ENCODE measurements at places on chromosomes 2 and 18. TPM values are rescaled to one million over a fixed set of nuclear protein-coding genes. Genes with fewer than 3 reads are reported as not detected.

The CFC1 gene
- not detected for total RNA-seq

GRCh38 chr2:210617732-210618330, 61.4 kb downstream of the CPS1 start:
- no peak for DNase-seq

GRCh38 chr2:17000184-17000482, 334.5 kb upstream of the CYRIA start:
- DNase-seq = no peak

- no peak for DNase-seq
Observed at GRCh38 chr2:651951-652373, 25.2 kb downstream of the TMEM18 start.

All from SJSA1 (cell line).